GM03348 (cell line): ENCODE measurements at places on chromosomes 5 and 9.

DNA sequence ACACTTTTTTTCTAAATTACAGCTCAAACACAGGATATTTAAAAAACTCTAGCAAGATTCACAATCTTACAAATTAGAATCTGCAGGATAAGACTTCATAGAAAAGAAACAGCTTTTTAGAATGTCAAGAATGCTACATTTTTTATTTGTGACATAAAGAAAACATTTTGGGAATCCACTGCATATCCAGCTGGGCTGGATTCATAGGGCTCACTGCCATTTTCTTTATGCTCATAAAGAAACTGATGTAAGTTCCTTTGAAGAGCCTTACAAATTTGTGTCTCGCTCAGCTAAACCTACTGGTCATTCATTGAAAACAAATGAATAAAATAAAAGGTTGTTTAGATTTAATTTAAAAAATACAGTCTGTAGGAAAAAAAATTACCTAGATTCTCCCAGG, 332.3 kb downstream of the TRPM3 start:
- DNase-seq = no peak

DNA sequence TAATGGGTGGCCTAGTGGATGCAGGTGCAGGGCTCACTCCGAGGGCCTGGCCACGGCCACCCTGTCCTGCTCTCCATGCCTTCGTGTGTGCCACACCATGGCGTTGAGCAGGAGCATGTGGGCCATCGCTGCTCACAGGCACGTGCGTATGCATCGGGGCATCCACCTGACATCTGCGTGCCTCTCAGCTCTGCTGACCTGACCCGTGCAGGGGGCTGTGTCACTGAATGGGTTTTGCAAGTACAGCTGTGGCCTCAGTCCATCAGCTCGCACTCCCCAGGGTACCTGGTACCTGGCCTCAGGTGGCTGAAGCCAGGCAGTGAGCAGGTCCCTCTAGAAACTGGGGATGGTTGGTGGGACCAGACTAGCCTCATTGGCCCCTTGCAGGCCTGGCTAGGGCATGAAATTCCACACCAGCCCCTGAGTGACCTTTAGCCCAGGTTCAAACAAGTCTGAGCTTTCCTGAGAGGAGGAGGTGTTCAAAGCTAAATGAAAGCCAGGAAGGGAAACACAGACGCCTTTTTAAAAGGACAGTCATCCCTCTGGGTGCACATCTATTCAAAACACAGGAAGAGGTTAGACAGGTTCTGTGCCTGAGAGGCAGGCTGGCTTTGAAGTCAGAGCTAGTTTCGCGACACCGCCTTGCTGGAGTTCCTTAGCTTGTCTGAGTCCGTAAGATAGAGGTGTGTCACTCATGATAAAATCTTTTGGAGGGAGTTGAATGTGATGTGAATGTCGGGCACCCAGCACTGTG, 74.0 kb downstream of the MACROH2A1 start:
- no peak for DNase-seq

GRCh38 chr9:133238272-133238850, 29.3 kb upstream of the OBP2B start:
- DNase-seq = peak; percentile 34

DNA sequence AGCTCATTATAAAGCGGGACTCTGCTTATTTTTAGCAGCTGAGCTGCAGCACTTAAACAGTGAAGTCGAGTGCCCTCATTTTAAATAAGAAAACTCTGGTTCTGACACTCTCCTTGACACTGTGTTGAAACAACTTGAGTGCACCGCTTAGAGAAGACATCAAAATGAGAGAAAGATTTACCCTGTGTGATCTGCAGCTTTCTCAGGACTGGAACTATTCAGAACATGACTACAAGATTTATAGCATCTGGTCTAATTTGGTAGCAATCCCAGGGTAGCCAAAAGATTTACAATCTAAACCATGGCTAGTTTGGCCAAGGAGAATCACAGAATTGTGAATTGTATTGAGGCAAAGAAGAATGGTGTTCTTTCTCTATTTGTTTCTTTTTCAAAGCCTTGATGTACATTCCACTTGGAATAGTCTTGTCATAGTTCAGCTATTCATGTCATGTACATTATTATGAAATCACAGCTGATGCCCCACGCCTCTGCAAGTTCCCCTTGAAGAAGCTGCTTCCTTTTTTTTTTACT, 38.7 kb downstream of the PLEKHG4B start:
- peak; percentile 56 for DNase-seq

- no peak for DNase-seq
These were observed 2.9 kb upstream of the MAT2B start for GRCh38 chr5:163502521-163502920.

DNA sequence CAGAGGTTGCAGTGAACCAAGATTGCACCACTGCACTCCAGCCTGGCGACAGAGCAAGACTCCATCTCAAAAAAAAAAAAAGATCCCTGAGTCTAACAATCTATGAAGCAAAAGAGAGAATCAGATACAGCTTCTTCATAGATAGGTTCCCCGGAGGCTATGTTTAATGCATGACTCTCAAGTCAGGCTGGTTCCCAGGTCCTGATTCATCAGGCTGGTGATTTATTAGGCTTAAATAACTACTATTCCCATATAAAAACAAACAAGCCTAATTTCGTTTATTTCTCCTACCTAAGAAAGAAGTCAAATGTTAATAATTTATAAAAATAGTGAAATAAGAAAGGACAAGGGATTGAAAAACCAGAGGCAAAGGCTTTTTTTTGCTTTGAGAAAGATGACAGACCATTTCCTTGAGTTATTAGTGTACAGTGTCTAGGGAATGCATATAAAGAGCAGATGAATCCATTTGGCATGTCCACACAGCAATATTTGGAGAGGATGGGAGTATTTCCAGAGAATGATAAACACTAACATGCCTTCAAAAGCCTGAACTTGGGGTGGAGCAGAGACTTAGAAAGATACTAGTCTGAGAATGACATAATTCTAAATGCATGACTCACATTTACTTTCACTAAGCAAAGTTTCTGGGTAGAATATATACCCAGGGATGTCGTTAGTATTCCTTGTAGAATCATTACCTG, 115.3 kb downstream of the NREP start:
- DNase-seq = peak; percentile 66

- no peak for DNase-seq
These were observed 792.0 kb upstream of the ZNF608 start for GRCh38 chr5:125538469-125538868.

DNA sequence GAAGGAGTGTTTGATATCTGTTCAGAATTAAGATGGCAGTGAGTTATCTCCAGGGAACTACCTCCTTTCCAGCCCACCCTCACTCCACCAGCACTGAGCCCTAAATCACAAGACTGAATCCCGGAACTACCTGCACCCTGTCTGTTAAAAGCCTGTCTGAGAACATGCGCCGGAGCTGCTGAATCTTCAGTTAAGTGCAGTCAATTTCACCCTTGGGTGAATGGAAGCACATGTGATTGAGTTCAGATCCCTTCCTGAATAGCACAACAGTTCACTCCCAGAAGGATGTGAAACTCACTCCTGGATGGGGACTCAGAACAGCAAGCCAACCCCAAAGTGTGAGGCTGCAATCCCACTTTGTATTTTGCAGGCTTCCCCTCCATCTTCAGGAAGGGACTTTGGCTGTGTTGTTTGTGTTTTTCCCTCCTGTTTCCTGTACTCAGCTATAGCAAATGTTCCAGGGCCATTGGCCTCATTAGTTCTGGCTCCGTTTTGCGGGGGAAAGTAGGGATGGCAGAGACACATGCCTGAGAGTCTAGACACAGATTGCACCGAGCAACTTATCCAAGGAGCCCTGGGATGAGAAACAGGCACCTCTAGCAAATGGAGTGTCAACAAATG, 43.4 kb downstream of the DPYSL3 start:
- no peak for DNase-seq

DNA sequence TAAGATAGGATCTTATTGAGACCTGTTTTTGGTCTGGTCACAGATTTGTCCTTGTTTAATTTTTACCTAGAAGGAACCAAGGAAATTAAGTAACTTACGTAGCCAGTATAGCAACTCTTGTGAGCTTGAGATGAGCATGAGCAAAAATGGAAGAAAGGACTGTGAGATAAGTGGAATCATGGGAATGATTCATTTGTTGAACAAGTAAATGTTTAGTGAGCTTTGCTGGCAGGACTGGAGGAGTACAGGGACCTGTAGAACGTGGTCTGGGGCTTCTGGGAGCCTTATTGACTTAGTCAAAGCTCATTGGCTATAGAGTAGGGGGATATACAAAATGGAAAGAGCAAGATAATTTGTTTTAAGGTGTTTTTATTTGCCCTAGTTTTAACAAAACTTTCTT, 3.0 kb downstream of the RAD23B start:
- no peak for DNase-seq

GRCh38 chr9:36074870-36075532, 38.3 kb downstream of the RECK start:
- peak; percentile 56 for DNase-seq

DNA sequence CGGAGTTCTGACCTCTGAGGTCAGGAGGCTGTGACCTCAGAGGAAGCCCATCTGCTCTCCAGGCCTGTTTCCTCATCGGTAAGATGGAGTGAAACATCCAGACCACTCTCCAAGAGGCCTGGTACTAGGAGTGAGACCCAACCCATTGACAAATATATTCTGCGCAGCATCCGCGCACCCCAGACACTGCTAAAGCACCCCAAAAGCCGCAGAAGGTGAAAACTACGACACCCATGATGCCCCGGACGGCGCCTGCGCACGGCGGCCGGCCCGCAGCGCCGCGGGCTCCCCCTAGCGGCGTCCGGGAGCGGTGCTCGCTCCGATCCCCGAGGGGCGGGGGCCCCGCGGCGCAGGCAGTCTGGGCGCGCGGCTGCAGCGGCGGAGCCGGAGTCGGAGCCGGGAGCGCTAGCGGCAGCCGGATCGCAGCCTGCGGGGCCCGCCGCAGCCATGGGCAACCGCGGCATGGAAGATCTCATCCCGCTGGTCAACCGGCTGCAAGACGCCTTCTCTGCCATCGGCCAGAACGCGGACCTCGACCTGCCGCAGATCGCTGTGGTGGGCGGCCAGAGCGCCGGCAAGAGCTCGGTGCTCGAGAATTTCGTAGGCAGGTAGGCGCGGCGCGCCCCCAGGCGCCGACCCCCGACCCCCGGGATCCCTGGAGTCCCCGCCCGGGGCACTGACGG, at the start of gene DNM1:
Gene DNM1 (plus strand): TSS at position 356 of the 683 bp plus-strand sequence. CDS start 92 bp downstream, at position 448.
- peak; percentile 99 for DNase-seq

GRCh38 chr9:19127871-19128500, 694 bp upstream of the PLIN2 start:
- DNase-seq = no peak

- DNase-seq = no peak
These were observed 3.7 kb downstream of the SMIM23 start for GRCh38 chr5:171789353-171789752.

DNA sequence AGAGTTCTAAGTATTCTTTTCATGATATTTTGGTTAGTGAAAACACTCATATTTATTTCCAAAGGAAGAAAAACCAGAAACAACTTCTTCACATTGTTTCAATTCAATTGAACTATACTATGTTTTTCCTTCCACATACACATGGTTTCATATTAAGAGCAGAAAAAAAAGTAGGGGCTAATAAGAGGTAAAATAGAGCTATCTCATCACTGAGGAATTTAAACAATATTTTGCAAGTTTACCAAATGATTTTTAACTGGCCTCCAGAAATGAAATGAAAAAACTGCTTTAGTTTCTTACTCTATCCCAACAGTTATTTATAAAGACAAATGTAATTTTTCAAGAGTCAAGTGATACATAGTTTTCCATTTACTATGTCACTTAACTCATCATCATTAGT, 233.5 kb downstream of the RFX3 start:
- peak; percentile 12 for DNase-seq

DNA sequence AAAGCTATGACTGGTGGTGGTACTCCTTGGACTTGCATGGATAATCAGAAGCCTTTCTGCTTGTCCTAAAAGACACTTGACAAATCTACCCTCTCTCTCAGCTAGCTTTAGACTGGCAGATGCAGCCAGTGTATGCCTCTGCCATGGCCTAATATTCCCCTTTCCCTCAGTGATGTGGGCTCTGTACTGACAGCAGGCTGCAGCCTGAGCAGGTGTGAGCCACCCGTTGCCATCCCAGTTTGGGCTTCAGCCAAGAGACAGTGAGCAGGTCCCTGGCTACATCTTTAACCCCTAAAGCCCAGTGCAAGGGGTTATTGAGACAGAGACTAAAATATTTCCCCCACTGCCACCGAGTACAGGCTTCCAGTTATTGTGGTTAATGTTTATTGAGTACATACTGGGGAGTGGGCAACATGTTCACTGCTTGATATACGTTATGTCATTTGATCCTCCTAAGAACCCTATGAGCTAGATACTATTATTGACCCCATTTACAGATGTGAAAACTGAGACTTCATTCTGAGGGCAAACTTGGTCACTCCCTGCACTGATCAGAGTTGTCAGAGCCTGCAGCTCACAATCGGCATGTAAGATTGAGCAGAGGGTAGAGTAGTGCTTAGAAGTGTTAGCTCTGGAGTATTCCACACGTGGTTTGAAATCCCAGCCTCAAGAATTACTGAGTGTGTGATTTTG, 254.2 kb downstream of the ARHGAP26 start:
- no peak for DNase-seq

GRCh38 chr9:16434526-16434925, 435.9 kb downstream of the BNC2 start:
- DNase-seq = peak; percentile 56

DNA sequence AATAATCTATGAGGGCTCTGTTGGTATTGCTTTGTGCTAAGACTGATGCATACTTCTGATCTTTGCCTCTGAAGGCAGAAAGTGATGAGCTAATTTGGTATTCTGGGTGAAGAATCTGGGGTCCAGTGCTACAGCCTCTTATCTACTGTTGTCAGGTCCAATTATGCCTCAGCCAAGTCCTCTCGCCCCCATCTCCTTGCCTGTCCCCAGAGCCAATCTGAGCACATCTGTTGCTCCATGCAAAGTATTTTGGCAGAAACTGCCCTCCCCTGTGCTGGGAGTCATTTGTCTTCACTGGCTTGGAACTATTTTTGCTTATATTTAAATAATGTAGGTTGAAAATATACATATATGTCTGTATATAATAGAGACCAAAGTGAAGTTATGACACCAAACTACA, 23.4 kb downstream of the LSM11 start:
- DNase-seq = no peak

- DNase-seq = no peak
These were observed 61.3 kb downstream of the MAT2B start for GRCh38 chr5:163566678-163567077.

DNA sequence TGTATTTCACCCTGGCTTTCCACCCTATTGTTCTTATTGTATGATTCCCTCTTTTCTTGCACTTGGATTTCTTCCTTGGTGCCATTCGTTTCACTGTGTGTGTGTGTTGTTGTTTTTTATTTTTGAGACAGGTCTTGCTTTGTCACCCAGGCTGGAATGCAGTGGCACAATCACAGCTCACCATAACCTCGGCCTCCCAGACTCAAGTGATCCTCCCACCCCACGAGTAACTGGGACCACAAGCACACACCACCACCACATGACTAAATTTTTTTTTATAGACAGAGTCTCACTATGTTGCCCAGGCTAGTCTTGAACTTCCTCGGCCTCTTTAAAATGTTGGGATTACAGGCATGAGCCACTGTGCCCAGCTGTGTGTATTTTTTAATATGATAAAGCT, 72.0 kb downstream of the MLLT3 start:
- DNase-seq = no peak
